COR-L47 (cell line): ENCODE measurements at places on chromosomes 4 and X.

DNA sequence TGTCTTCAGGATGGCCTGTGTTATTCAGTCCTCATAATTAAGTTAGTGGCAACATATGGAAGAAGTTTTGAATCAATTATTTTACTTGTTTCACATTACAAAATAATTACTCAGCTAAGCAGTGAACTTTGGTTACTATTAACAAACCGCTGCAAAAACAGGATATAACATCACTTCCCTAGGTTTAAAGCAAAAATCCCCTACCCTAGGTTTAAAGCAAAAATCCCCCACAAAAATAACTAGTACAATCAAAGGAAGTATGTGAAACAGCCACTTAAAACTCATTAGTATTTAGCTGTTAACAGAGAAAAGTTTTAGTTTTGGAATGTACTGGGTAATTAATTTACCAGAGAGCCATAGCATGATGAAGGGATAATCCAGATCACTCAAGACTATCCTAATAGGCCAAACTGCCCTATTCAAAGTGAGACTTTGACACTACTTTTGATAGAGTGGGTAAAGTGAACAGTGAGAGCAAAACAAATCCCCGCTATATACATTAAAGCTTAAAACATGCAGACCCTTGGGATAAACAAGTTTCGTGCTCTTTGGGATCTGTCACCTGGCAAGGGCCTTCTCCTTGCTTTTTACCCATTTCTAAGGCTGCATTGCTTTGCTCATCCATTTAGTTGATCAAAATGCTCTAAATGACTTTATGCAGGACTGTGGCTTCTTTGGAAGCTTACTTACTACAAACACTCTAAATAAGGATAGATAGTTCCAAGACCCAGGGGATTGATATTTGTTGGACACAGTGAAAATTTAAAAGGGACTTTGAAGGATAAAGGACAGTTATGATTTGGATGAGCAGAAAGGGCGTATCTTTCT is 36.4 kb upstream of the GPR174 start:
- DNase-seq, result no peak

GRCh38 chr4:149549911-149550310 is 265.7 kb downstream of the IQCM start:
- no peak for DNase-seq

DNA sequence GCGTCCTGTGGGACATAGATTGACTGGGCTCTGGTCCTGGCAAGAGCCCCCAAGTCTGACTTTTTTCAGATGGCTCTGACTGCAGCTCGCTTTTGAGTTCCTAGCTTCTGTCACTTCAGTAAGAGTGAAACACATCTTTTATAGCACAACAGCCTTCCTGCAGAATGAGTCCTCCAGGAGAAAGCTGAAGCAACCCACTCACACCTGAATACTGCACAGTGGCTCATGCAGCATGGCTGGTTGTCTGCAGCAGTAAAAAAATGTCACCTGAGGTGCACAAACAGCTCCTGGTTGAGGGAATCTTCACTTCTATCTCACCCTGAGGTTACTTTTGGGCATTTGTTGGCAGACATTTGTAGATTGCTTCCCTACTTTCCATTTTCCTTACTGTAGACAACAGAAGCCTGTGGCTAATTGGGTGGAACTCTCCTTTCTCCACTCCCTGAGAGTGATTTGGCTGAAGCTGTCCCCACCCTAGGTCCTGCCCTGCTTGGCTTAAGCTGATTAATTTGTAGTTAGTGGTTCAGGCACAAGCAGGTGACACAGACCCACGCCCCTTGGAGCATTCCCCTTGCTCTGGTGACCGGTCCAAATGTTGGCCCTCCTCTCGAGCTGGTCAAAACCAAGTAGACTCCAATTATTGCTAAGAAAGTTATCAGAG is 99.7 kb downstream of the NPNT start:
- no peak for DNase-seq

GRCh38 chr4:172942840-172943239 is 225.8 kb upstream of the GALNT7 start:
- no peak for DNase-seq

DNA sequence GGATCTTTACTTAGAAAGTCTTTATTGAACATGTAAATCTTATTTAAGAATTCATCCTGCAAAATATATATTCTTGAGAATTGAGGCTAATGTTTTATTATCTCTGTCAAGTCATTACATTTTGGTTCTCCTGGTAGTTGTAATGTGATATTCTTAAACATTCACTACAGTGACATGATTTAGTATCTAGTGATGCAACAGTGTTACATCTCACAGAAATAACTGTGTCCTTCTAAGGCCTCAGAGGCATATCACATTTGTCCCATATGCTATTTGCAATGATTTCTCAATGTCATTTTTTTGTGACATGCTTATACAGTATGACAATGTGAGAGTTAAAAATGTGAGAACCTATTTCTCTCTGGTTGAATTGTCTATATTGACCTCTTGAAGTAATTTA is 34.1 kb downstream of the PRRG1 start:
- no peak for DNase-seq

- DNase-seq, result no peak
Measured at GRCh38 chrX:41558531-41558930, 111.4 kb downstream of the NYX start.

DNA sequence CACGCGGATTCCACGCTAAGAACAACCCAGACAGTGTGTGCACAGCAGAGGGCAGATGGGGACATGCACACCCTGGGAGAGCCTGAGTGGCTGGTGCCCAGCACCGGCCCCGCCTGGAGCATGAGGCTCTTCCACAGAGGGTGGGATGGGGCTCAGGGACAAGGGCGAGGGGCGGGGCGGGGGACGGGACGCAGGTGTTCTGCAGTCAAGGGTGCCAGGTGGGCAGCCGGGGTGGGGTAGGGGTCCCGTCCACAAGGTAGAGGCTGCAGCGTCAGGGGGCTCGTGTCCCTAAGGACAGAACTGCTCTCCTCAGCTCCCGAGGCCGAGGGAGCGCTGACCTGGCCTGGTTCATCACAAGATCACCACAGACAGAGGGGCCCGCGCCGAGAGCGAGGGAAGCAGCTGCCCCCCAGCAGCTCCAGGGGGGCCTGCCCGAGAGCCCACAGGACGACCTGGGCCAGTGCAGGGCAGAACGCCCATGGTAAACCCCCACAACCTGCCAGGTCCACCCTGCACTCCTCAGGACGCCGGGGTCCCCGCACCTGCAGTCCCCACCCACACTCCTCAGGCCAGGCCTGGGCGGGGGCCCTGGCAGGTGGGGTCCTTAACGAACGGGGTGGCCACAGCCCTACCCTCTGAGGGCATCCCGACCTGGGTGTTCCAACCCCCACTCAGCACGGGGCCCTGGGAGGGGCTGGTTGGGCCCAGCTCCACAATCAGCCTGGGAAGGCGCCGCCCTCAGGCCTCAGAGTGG is 26.7 kb downstream of the CTBP1 start:
- no peak for DNase-seq

DNA sequence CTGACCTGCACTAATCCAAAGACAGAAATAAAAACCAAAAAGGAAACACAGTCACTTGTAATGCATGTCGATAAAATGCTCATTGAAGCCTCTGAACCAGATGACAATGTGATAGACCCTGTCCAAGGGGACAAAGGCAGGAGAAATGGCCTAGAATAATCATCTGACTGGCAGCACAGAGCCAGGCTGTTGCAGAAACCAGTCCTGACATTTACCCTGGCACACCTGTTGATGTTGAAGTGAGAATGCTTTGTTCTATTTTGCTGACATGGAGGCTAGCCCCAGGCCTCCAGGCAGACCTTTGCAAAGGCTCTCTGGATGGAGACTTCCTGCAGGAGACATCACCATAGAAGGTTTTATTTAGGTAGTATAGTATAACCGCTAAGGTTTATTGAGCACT is 41.0 kb downstream of the TFDP3 start:
- no peak for DNase-seq

- DNase-seq, result no peak
Measured at GRCh38 chrX:7045238-7045955, 102.1 kb upstream of the STS start.
